H4 (cell line): ENCODE measurements at places on chromosomes 3 and 15.

GRCh38 chr3:146529021-146529420 lies 15.4 kb downstream of the PLSCR1 start:
- DNase-seq, result no peak

- DNase-seq, result no peak
Measured at GRCh38 chr3:15044326-15044725, 20.8 kb downstream of the MRPS25 start.

GRCh38 chr3:33433843-33434242 lies 6.4 kb downstream of the UBP1 start:
- DNase-seq, result no peak

DNA sequence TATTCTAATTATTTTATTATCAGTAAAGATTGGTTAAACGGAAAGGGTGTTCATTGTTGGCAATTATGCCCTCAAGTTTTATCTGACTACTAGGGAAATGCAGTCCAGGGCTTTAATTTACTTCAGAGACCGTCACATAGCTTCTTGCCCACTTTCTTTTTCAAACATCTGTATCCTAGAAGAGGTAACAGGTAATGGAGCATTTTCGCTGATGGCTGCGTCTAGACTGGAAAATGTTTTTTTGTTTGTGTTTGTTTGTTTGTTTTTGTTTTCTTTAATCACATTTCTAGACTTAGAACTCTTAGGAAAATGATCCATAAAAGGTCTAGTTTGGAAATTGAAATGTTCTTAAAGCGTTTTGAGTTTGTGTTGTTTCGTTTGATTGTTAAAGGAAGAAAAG lies 71.4 kb downstream of the ANXA2 start:
- no peak for DNase-seq

DNA sequence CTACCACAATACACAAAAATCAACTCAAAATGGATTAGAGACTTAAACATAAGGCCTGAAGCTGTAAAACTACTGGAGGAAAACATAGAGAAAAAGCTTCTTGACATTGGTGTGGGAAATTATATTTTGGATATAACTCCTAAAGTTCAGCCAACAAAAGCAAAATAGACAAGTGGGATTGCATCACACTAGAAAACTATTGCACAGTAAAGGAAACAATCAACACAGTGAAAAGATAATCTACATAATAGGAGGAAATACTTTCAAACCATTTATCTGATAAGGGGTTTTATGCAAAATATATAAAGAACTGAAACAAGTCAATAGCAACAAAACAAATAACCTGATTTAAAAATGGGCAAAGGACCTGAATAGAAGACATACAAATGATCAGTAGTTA lies 37.6 kb upstream of the TP63 start:
- no peak for DNase-seq

DNA sequence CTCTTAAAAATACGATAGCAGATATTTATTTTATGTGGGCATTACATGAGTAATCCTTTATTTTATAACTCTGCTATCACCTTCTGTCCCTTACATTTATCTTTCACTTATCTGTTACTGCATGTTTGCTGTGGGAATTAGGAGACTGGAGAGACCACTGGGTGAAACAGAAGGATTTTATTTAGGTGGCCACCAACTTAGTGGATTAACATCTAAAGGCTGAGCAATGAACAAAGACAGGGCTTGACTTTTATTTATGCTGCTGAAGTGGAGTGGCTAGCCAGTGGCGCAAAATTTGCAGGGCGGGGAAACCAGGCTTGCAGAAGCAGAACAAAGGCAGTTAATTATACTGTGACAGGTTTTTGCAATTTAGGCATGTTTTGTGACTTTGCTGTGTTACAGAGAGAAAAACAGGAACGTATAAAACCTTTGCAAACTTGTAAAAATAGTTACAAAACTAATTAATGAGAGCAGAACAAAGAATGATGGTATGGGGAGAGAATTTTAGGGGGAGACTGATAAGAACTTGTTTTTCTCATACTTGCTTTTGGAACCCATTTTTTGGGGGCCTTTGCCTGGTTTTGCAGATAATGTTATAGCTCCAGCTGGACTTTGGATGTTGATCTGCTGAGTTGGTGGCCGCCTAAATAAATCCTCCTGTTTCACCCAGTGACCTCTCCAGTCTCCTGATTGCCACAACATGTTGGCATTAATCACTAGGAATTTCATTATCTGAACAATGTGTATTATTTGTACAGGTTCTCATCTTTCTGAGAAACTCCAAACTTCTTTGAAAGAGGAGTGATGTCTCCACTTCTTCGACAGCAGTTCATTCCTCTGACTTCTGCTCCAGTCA lies 18.0 kb downstream of the KLHL24 start:
- no peak for DNase-seq

GRCh38 chr3:186236357-186237020 lies 125.5 kb downstream of the DGKG start:
- no peak for DNase-seq

- no peak for DNase-seq
Measured at GRCh38 chr3:161573136-161573535, 76.5 kb downstream of the OTOL1 start.

DNA sequence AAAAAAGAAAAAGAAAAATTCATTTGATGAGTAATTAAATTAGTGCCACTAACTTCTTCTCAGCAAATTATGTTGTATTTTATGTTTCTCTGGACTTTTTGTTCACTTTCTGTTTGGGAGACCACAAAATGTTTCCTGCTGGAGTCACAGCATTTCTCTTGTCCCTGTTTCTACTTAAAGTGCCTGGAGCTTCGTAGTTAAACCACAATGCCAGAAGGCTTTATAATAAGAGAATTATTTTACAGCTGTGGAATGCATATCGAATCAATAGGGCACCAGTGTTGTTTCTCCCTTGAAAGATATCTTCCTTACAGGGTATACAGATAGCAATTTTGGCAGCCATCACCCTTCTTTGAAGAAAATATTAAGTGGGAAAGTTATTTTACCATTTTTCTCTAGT lies 3.2 kb downstream of the DTWD1 start:
- peak; percentile 34 for DNase-seq

DNA sequence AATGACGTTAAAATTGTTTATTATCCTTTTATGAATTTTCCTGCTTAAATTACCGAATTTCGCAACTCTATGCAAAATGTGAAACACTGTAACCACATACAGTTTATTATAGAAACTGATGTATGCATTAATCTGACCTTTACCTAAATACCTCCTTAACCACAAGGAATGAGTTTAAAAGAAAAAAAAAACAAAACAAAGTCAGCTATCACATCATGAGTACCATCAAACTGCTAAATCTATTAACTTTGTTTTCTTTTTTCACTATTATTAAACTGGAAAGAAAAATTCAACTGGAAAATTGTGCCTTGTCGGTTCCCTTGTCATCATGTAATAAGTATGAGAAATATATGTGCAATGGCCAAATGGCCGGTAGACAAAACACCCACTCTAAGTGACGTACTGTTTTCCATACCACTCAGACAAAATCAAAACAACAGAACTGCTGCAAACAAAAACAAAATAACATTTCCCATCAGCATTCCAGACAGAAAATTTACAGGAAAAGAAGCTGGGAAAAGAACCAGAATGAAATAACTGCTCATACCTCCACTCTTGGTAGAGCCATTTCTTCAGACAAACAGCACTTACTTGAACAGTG lies 415.3 kb downstream of the FOXP1 start:
- DNase-seq, result peak; percentile 22

DNA sequence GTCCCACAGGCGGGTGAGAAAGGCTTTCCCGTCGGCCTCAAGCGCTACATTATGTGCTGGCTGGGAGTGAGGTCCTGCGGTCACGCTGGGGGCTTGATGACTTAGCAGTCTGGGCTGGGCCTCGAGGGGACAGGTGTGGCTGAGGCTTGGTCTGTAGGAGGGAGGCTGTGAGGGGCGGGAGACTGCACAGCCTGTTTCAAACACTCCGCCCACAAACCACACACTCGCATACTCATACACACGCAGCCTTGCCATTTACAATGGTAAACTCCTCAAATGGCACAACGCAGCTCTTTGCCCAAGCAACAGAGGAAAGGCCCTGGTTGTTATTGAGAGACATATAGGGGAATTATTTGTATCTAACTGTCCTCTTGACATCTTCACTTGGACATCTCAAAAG lies 32.4 kb upstream of the RASGRF1 start:
- peak; percentile 35 for DNase-seq

- DNase-seq, result no peak
Measured at GRCh38 chr3:30764281-30764680, 130.2 kb downstream of the GADL1 start.

DNA sequence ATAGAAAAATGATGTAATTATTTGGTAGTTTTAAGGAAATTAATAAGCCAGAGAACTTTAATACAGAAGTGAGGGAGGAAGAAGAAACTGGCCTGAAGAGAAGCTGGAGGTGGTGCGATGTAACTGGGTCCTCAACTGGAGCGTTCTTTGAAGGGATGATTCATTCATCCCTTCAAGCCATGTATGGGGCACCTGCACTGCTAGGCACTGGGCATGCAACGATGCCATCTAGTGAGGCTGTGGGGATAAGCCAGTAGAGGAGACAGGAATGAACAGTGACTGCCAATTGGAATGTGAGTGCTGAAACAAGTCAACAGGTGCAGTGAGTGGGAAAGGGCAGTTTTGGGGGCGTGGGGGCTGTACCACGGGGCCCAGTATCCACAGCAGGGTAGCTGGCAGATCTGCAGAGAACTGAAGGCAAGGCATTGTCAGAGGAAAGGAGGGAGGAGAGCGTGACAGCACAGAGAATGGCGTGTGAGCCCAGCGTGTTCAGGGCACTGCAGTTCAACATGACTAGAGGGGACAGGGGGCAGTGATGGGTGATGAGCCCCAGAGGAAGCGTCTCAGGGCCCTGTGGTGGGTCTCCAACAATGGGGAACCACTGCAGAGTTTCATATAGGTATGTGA lies 3.8 kb upstream of the KIF23 start:
- peak; percentile 72 for DNase-seq

- DNase-seq, result peak; percentile 70
Measured at GRCh38 chr15:57330619-57331340, 45.5 kb upstream of the CGNL1 start.

DNA sequence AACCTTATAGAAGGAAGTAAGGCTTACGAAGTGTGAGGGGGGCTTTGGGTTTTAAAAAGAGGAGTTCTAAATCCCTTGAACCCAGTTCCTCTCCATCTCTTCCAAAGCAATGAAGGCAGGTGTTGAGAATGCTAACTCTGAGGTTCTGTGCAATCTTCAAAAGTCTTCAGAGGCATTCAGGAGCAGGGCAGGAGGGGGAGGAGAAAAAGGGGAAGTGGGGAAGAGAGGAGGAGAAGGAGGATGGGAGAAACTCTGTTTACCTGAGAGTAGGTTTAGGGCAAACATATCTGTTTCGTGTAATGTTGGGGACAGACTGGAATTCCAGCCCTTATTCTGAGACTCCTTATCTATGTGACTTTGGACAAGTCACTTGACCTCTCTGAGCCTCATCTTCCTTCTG lies 36.9 kb downstream of the FAM3D start:
- no peak for DNase-seq

- no peak for DNase-seq
Measured at GRCh38 chr3:117726776-117727175, 1017.2 kb downstream of the TUSC7 start.

- DNase-seq, result peak; percentile 6
Measured at GRCh38 chr3:186931532-186932280, 1.4 kb downstream of the ST6GAL1 start.

GRCh38 chr15:64010719-64011118 lies 35.6 kb downstream of the DAPK2 start:
- DNase-seq, result peak; percentile 99

- DNase-seq, result no peak
Measured at GRCh38 chr3:10515396-10515795, 10.0 kb upstream of the ATP2B2 start.

DNA sequence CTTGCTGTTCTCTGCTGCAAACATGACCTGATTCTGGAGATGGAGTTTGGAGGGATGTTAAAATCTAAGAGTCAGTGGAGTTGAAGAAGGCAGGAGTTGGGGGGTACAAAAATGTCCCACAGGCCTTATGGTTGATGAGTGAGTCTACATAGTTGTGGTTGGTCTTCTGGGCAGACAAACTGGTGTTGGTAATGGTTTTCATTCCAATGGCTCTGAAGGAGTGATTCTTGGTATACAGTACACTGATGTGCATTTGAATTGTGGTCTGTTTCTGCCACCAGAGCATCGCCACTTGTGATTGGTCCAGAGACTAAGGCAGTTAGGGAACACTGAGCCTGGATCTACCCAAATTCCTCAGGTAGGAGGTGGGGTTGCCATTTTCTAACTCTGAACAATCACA lies 514.1 kb upstream of the CFAP20DC start:
- DNase-seq, result peak; percentile 4

DNA sequence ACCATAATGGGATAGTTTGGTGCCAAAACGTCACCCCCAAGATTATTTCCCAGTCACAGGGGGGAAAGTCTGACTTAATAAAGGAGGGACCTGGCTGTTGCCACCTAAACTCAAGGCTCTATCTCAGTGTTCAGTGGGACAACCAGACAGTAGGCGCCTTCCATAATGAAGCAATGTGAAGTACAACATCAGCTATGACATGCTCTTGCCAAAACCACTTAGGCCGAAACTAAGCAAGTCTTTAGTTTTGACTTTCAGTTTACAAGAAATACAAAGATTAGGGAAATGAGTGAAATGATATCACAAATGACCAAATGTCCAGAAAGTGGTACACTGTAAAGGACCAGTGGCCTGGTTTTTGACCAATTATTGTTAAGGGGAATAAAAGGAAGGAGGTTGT lies 32.9 kb downstream of the SOX14 start:
- no peak for DNase-seq

DNA sequence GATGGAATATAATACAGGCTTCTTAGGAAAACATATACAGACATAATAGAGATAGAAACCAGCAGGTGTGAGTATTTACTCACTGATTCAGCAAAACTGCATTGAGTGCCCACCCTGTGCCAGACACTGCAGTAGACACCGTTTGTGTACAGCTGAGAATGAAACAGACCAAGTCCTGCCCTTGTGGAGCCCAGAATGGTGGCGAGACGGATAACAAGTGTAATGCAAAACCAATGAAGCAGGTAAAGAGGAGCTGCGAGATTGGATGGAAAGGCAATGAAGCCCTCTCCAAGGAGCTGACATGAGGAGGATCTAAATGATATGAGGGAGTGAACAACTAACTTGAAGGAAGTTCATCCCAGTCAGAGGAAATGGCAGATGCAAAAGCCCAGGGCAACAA lies 256.4 kb downstream of the MEX3B start:
- DNase-seq, result no peak

GRCh38 chr3:117084277-117084676 lies 374.7 kb downstream of the TUSC7 start:
- no peak for DNase-seq
